ENCODE measurements at places on chromosomes 7 and 10. TPM values are rescaled to one million over a fixed set of nuclear protein-coding genes. Genes with fewer than 3 reads are reported as not detected.

The ADAP1 gene
- 9.4 TPM for polyA plus RNA-seq

The PRXL2A gene
- 73.0 TPM for polyA plus RNA-seq

DNA sequence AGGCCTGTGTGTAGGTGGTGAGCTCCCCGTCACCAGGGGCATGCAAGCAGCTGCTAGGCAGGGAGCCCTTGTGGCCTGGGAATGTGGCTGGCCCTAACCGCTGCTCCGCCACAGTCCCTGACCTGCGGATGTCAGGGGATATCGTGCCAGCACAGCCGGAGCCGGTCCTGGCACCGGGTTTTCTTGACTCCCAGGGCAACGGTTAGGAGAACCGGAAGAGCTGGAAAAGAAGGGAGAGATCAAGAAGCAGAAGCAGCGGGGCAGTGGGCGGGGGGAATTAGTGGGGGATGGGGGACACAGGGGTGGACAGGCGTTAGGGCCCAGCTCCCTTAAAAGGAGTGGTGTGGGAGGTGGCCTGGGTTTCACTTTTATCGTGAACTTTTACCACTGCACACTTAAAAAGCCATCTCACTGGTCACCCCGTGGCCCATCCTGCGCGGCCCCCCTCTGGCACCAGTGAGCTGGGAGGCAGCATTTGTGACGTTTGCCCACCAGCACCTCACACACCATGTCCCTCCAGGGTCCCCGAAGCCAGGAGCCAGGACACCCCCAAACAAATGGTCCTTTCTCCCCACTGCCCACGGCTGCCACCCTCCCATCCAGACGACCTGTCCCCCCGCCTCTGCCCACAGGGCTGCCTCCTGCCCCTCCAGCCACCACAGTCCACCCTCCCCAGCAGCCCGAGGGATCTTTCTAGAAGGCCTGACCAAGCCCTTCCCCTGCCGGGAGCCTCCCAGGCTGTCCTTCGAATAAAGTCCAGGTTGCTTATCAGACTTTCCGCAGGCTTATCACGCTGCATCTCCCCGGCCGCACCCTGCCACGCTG is 1.8 kb upstream of the MICALL2 start:
- DNase-seq = peak; percentile 24

GRCh38 chr10:88289342-88289741 is 293.8 kb downstream of the RNLS start:
- no peak for DNase-seq

- DNase-seq = no peak
These were observed 28.1 kb upstream of the SLC26A4 start for GRCh38 chr7:107632492-107632865.

GRCh38 chr7:82559193-82559805 is 115.7 kb upstream of the CACNA2D1 start:
- no peak for DNase-seq

The ARMH3 gene
- polyA plus RNA-seq = 21.8 TPM

Data from right lung (tissue), 10 donors.